ENCODE measurements at places on chromosomes 1 and 21.

DNA sequence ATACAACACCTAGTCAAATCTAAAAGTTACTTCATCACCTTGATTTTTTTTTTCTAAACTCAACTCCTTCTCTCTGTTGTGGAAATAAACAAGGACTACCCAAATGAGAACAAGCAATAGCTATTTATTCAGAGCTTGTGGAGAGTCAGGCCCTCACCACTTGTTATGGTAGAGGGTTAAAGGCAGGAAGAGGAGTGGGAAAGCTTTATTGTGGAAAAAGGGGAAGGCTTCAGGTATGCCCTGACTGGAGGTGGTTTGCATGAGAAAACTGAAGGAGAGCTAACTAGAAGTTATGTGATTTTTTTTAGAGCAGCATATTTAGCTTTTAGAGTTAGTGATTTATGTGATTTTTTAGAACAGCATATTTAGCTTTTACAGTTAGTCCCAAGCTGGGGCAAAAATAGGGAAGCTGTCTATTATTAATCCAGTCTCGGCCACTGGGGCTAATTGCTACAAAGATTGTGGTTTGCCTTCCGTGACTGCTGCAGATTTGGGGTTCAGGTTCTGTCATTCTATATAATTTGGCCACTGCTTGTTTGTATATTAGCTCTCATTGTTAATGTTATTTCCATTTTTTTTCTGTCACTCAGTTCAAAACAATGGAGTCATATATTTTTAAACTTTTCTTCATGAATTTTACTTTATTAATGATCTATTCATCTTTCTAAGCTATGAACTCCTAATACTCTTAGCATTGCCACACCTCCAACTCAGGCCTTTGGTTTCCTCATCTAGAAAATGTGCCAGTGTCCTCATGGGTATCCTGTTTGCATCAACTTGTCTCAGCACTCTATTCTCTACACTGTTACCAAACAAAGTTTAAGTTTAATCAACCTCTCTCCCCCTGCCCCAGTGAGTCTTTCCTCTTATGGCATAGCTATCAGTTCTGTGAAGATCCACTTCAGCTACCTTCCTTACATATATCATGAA, 713.0 kb downstream of the BRINP3 start:
- no peak for DNase-seq

- no peak for DNase-seq
These were observed 41.7 kb downstream of the COL24A1 start for GRCh38 chr1:86114816-86115400.

- peak; percentile 86 for DNase-seq
These were observed 95.9 kb downstream of the KCNJ15 start for GRCh38 chr21:38352536-38353219.

DNA sequence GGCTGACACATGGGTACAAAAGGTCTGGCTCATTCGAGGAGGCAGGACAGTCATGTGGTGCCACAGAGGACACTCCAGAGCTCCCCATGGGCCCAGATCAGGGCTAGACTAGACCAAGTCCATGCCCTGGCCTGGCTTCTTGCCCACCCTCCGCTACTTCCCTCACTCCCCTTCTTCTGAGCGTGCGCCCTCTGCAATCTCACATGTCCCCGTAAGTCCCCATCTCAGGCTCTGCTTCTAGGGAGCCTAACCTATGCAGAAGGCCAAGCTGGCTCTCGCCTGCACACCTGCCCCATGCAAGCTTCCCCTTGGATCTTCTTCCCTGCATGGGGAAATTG, 553.6 kb downstream of the PTPRU start:
- DNase-seq, result no peak

DNA sequence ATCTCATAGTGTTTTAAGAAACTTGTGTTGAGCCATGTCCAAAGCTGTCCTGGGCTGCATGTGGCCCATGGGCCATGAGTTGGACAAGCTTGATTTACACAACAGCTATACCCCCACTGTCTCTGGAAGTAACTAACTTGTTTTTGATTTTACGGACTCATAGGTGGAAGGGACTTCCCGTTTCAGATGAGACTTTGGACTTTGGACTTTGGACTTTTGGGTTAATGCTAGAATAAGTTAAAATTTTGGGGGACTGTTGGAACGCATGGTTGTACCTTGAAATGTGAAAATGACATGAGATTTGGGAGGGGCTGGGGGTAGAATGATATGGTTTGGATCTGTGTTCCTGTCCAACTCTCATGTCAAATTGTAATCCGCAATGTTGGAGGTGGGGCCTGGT, 52.6 kb upstream of the ZSWIM5 start:
- no peak for DNase-seq

DNA sequence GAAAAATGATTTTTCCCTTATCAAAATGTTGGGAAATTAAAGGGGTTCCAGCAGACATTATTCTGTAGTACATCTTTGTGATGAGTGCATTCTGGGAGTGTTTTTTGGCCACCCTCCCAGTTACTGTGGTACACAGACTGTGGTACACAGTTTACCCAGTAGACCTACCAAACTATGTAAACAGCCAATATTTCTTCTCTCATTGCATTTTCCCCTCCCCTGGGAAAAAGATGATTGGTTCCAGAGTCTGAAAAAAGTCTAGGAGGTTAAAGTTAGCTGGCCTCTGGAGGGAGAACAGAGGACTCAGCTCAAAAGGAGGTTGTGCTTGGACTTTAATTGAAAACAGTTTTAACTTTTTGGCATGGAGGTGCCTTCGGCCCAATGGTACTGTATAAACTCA, 42.5 kb downstream of the PGM1 start:
- DNase-seq, result no peak

GRCh38 chr1:47738560-47739182, 258.5 kb downstream of the TRABD2B start:
- DNase-seq, result peak; percentile 79

All from PC-3 (cell line).